ENCODE measurements at places on chromosomes 11 and 22.
A peak's percentile ranks its signal among the peaks of the same experiment; 100 is the strongest.

GRCh38 chr11:120642196-120642894 lies 130.8 kb downstream of the GRIK4 start:
- no peak for DNase-seq

DNA sequence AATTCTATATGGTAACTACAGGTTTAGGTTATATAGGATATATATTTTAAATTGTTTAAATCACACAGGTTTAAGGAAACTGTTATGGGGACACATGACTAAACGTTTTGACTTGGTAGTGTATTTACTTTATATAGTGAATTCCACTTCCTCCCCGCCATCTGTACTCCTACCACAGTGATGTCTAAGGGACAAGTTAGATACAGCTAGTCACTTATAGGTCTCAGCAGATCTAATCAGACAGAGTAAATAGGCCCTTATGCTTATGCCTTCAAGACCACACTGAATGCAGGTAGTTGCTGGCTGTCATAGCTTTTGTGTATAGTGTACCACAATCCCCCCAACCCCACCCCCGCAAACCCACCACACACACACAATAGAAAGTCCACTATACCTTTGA lies 8.2 kb downstream of the SESN3 start:
- no peak for DNase-seq

DNA sequence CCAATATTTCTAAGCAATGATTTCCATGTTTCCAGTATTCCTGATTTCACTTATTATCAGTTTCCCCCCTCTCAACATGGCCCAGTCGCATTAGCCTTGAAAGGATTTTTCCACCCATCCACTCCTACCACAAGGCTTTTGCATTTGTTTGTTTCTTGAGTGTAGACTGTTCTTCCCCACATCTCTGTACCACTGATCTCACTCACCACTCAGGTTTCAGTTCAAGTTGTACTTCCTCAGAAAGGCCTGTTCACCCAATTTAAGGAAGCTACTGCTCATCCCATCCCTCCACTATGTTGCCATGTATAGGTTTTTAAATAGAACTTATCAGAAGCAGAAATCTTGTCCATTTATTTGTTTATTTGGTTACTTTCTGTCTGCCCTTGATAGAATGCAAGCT lies 472.3 kb downstream of the FAM181B start:
- no peak for DNase-seq

DNA sequence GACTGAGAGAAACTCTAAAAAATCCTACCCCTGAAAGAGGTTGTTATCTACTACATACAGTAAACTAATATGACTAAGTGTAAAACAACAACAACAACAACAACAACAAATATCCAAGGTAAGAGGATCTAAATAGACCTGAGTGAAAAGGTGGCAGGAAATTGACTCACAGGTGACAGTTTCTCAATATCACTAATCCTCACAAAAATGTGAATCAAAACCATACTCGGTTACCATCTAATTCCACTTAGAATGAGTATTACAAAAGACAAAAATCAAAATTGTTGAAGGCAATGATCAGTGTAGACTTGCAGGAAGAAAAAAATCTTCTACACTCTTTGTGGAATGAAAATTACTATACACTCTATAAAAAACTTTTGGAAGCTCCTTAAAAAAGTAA lies 17.5 kb downstream of the RGL4 start:
- DNase-seq = no peak

DNA sequence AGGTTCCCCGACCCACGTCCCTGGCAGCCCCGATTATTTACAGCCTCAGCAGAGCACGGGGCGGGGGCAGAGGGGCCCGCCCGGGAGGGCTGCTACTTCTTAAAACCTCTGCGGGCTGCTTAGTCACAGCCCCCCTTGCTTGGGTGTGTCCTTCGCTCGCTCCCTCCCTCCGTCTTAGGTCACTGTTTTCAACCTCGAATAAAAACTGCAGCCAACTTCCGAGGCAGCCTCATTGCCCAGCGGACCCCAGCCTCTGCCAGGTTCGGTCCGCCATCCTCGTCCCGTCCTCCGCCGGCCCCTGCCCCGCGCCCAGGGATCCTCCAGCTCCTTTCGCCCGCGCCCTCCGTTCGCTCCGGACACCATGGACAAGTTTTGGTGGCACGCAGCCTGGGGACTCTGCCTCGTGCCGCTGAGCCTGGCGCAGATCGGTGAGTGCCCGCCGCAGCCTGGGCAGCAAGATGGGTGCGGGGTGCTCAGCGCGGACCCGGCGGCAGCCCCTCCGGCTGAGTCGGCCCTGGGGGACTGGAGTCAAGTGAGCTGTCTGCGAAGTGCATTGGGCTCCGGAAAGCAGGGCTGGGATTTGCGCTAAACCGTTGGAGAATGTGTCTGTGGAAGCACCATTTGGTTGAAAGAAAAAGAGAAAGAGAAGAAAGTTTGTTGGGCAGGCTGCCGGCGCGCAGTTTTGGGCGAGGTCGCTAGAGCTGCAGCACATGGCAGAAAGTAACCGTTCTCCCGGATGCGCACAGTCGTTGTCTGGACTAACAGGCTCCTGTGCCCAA lies at the start of gene CD44:
Gene CD44 (plus strand): TSS at position 229 of the 779 bp plus-strand sequence. CDS start 133 bp downstream, at position 362.
- DNase-seq = peak; percentile 77

DNA sequence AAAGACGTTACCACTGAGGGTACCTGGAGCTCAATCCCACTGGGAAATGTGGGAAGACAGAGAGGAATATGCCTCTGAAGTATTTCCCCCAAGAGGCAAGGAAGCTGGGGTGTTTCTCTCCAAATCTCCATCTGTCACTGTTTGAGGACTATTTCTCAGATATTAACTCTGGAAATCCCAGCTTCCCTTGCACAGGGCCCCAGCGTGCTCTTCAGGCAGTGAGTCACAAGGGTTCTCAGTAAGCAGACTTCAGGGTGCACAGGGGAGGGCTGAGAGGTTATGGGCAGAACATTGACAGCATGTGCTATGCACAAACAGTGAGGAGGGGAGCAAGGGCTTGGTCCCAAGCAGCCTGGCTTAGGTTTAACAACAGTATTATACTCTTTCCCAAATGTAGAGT lies 60.9 kb upstream of the EED start:
- DNase-seq = no peak

DNA sequence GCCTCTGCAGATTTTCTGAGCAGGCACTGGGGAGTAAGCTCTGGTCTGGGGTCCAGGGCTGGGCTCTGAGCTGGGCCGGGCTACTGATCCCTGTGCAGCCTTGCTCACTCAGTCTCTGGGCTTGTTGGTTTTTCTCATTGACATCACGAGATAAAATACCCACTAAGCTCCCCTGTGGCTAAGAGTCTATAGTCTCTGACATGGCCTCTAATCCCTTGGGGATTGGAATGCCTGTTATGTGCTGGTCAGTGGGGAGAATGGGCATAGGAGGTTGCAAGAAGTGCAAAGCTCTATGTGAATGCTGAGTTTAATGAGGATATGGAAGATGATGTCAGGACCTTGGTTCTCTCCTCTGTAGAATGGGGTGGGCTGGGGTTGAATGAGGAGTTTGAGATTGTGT lies 23.3 kb downstream of the ELF5 start:
- DNase-seq = no peak

GRCh38 chr11:132858223-132858622 lies 674.1 kb downstream of the OPCML start:
- DNase-seq = no peak

- no peak for DNase-seq
These were observed 17.8 kb downstream of the TSPAN4 start for GRCh38 chr11:860234-861104.

GRCh38 chr22:36220451-36220921 lies 18.8 kb downstream of the APOL2 start:
- no peak for DNase-seq

DNA sequence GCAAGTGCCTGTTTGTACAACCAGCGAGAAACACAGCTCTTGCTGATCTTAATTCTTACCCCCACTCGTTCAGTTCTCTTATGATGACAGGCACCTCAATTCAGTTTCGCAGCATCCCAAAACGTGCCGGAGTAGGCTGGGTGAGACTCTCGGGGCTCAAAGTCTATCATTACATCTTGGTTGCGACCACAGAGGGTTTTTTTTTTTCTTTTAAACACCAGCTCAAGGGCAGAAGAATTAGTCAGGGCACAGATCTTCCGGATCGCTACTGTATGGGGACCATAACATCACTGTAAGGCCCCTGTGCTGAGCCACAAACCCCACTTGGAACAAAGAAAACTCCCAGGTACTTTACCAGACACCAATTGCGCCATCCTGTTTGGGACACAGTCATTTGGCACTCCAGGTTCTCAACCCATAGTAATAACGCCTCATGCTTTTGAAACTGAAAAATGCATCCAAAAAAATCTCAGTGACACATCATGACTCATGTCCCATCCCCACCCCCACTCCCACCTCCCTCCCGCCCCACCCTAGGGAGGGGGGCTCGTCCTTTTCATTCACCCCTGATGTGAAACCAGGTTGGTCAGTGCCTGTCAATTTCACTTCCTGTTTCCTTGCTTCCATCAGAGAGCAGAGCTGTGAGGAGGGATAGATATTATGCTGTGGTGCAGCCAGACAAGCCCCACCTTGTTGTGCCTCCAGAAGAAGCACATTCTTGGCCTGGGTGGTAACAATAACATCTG lies 41.0 kb upstream of the CD5 start:
- peak; percentile 50 for DNase-seq

DNA sequence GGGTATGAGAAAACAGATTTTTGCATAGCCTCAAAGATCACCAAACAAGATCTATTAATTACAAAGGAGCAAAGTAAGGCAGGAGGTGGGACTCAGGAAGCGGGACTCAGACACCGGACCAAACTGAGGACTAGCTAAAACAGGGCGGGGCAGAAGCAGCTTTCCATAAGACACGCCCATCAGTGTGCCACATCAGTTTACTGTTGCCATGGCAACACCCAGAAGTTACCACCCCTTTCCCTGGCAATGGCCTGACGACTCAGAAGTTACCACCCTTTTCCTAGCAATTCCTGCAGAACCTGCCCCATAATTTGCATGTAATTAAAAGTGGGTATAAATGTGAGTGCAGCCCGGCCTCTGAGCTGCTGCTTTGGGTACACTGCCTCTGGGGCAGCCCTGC lies 173.9 kb downstream of the SHANK2 start:
- no peak for DNase-seq

- DNase-seq = no peak
These were observed 241.7 kb downstream of the MIAT start for GRCh38 chr22:26898946-26899605.

DNA sequence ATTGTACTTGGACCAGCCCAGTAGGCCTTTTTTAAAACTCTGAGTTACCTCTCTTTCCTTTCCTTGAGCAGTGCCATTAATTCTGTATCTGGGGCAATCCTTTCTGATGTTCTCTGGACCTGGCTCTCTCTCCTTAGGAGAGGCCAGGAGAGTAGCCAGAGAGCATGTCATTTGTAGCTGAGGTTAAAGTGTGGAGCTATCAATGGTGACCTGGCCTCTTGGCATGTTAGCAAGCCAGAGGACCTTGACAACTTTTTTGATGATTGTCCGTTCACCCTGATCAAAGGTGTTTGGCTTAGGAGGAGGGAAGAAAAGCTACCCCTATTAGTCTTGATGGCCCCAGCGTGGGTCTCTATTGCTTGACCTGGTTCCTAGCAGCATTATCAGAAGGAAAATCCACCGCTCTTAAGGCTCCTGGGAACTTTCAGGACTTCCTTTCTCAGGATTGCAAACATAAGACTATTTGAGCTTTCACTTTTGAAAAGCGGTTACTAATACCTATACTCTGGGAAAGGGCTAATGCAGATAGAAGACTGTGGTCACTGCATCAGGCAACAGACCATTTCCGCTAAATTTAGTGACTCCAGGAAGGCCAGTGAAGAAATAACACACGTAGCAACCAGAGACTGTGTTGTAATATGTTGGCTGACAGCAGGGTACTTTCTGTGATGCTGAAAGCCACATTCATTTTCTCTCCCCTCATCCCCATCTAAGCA lies 18.2 kb downstream of the LIMK2 start:
- DNase-seq = no peak
